ENCODE measurements at places on chromosomes 6 and 20.

- no peak for DNase-seq
These were observed 28.9 kb downstream of the ZNF831 start for GRCh38 chr20:59192533-59192896.

- DNase-seq, result no peak
These were observed 42.8 kb downstream of the MRPL14 start for GRCh38 chr6:44084231-44085014.

DNA sequence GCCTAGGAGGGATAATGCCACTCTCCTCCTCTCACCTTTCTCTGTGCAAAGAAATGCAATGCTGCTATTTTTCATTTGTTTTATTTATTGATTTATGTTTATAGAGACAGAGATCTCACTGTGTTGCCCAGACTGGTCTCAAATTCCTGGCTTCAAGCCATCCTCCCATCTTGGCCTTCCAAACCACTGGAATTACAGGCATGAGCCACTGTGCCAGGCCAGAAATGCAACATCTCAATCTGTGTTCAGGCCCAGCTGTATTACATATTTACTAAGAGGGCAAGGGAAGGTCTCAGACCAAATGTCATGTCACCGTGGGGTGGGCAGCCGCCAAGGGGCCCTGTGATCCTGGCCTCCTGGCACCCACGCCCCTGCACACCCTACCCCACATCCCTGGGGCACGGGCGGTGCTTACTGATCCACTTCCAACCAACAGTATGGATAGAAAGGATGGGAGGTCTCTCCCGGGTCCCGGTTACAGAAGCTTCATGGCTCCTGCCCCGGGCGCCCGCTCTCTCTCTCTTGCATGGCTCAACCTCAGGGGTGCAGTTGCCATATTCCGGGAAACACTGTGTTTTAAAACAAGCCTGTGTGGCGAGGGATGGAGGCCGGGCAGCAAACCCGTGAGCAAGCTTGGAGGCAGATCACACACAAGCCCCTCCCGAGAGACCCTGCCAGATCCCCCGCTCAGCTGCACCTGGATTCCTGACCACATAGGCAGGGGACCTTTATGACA lies 111.8 kb downstream of the AGPAT4 start:
- DNase-seq, result no peak

GRCh38 chr6:17741507-17741906 lies 34.8 kb upstream of the NUP153 start:
- DNase-seq, result no peak

DNA sequence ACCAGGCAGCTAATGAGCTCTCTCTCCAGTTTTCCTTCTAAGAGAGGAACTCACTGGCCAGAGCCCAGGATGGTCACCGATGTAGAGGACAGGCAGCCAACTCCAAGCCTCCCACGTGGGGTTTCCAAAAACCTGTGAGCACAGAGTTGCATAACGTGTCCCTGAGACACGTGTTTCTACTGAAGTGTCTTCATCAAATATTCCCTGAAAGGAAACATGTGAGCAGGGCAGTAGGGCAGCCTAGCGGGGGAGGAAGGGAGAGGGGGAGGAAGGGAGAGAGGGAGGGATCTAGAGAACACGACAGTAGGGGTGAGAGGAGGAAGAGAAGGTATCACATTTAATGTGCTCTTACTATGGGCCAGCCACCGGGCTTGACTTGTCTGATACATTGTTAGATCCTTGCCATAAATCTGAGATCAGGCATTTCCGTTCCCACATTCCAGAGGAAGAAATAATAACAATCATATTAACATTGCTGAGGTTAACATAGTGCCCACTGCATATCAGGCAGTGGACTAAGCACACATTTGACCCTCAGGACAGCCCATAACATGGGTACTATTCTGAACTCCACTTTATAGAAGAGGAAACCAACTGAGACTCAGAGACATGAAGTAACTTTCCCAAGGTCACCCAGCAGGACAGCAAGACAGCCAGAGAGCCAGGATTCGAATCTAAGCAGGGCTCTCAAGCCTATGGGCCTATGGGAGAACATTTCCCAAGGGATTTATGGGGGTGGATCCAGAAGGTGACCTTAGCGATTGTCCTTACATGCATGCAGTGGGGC lies 4.5 kb upstream of the SYS1 start:
- DNase-seq, result no peak

DNA sequence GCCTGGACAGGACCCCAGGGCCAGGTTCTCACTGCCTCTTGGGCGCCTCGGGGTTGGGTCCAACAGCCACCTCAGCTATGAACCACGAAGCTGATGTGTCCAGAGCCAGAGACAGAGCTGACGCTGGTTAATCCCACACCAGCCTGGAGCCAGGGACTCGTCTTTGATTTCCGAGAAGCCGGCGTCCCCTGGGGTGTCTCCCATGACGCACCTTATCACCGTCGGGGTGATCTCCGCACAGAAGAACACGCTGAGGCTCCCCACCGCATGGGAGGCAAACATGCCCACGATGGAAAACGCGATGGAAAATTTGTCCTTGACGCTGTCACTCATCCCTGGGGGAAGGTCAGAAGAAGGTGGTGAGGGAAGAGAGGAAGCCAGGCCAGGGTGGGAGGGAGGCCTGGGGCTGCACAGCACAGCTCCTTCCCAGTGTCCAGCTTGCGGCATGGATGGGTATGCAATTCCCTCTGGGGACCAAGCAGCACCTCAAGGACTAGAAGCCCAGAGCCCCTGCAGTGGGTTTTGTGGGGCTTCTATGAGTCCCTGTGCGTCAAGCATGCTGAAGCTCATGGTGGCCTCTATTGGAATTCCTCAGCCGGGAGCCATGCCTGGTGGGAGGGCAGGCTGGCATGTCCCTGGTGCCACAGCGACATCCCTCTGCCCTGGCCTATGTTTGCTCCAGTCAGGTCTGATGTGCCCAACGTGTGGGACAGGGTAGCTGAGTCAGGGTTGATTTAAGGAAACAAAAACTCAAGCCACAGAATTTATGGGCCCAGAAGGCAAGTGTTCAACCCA lies 25.1 kb downstream of the PSMG4 start:
- no peak for DNase-seq

DNA sequence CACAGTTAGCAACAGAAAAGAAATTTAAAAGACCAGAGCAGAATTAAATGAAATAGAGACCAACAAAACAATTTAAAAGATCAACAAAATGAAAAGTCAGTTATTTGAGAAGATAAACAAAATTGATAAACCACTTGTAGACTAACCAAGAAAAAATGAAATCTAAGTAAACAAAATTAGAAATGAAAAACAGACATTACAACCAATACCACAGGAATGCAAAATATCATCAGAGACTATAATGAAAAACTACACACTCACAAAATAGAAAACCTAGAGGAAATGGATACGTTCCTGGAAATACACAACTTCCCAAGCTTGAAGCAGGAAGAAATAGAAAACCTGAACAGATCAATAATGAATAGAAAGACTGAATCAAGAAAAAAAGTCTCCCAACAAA lies 97.8 kb downstream of the WDR27 start:
- DNase-seq, result no peak

GRCh38 chr20:15039088-15039752 lies 701.8 kb upstream of the FLRT3 start:
- DNase-seq, result no peak

DNA sequence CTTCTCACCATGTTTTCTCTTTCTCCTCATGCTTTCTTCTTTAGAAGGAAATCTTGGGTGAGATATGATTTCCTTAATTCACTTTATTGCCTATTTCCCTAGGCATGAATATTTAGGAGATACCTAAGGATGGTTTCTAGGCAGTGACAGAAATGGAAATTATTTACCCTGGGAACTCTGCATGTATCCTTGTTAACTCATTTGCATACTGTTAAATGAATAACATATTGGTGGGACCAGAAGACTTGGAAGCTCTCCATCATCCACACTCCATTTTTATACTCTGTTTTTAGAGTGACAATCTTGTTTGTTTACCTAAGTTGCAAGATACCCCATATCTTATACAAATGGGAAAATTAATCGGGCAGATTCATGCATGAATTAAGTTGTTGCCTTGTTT lies 285.7 kb downstream of the RNF144B start:
- peak; percentile 33 for DNase-seq

GRCh38 chr20:21529863-21530262 lies 16.0 kb upstream of the NKX2-2 start:
- DNase-seq, result no peak

- DNase-seq, result no peak
These were observed 153.3 kb downstream of the IBTK start for GRCh38 chr6:82094166-82094806.

- no peak for DNase-seq
These were observed 23.3 kb upstream of the CST3 start for GRCh38 chr20:23661002-23661429.

DNA sequence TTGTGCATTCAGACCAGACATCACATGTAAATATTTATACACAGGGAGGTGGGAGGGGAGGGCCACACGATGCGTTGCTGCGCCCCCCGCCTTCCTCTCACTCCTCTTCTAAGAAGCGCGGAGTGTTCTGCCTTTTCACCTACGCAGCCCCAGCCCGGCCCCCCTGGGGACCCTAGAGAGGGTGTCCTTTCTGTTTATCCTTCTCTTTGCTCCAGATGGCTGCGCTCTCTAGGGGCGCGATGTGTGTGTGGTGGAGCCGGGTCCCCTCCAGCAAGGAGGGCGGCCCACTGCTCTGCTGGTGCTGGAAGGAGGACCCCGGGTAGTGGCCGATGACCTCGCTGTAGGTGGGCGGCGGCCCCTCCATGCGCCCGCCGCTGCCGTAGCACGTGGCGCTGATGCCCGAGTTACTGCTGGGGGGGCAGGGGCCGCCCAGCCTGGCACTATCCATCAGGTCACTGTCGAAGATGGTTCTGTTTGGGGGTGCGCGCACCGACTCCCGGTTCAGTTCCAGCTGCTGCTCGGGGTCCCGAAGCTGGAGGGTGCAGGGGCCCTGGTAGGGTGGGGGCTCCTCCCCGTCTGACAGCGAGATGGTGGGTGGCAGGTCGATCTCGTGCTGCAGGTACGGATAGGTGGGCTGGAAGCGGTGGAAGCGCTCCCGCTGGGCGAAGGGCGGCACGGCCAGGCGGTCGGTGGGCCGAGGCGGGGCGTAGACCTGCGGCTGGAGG lies 31.8 kb upstream of the ZBP1 start:
- DNase-seq, result no peak

DNA sequence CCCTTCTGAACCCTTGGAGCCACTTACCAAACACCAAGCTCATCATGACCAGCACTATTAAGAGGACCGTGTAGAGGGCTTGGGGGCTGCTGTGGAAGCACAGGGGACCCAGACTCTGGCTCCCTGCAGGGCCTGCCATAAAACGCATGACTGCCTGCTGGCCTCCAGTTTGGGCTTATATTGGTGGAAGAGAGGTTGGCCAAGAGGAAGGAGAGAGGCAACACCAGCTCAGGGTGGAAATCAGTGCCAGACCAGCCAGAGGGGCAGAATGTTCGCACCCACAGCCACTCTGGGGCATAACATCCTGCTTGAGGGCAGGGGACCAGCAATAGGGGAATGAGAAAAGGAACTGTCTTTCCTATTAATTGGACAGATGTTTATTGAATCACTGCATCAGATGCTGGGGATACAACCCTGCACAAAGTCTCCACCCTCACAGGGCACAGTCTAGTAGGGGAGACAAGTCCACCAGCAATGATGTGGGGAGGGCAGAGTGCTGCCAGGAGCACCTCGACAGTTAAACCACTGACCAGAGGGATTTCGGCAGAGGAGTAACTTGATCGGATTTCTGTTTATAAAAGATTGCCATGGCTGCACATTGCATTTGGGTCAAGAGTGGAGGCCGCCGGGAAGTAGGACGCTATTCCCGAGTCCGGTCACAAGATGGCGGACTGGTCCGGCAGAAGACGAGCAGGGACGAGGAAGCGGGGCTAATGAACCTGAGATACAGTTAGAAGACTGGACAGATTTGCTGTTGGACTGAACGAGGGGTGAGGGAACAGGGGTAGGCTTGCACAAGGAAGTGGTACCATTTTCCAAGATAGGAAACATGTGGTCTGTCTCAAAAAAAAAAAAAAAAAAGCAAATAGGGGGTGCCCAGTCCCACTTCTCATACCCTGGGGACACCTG lies at the start of gene LY6G5C:
TSS of gene LY6G5C (minus strand) at position 842 of the 909 bp plus-strand sequence. CDS start at position 148, 694 bp downstream.
- DNase-seq, result peak; percentile 78

DNA sequence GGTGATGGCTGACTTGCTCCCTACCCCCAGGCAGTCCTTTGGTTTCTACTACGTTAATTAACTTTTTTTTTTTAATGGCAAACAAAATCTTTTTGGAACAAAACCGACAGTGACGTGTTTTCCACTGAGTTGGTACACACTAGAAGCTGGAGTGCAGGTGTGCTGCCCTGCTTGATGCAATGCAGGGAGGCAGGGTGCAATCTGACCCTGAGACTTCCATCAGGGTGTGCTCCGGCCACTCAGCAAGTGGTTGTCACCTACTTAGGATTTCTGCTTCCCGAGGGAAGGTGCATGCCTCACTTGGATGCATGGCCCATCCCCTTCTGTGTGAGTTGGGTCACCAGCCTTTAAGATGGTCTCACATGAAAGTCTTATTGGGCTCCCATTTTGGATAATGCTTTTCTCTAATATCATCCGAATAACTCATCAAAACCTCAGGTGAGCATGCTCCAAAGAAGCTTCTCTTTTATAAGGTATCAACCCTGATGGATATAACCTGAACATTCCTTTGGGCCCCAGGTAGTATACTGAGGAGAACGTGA lies 14.0 kb downstream of the RREB1 start:
- DNase-seq, result no peak

DNA sequence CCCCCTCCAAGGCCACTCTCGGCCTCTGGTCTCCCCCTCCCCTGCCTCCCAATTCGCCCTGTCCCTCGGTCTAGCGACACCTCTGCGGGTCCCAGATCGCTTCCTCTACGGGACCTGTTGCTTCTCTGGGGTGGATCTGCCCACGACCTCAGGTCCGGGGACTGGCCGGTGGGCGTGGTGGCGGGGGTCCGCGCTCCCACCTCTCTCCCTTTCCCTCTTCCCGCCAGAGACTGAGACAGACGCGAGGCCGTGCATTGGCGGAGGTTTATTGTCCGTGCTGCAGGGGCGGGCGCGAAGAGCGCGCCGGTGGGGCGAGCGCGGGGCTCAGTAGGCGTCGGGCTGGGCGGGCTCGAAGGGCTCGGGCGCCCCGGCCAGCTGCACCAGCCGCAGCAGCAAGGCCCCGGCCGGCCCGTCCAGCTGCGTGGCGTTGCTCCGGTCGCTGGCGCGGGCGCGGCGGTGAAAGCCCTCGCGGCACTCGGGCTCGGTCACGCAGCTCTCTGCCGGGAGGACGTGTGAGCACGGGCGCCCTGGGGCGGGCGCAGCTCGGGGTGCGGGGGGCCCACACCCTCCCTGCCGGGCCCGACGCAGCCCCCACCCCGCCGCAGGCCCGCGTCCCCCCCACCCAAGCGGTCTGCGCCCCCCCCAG lies 2.1 kb downstream of the AVP start:
- peak; percentile 43 for DNase-seq

GRCh38 chr6:119174879-119175817 lies 96.7 kb upstream of the FAM184A start:
- DNase-seq, result no peak

GRCh38 chr6:34059136-34059731 lies 86.7 kb downstream of the GRM4 start:
- DNase-seq, result no peak

DNA sequence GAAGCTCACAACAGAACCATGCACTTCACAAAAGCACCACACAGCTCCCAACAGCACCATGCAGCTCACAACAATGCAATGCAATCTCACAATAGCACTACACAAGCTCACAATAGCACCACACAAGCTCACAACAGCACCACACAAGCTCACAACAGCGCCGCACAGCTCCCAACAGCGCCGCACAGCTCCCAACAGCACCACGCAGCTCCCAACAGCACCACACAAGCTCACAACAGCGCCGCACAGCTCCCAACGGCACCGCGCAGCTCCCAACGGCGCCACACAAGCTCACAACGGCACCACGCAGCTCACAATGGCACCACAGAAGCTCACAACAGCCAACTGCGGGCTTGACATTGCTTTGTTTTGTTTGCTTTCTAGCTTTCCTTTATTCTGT lies 198.1 kb downstream of the DLL1 start:
- no peak for DNase-seq
